KG1 (cell line): ENCODE measurements at places on chromosomes 3 and 15.

- no peak for DNase-seq
Observed at GRCh38 chr3:4726549-4726948, 233.4 kb downstream of the ITPR1 start.

DNA sequence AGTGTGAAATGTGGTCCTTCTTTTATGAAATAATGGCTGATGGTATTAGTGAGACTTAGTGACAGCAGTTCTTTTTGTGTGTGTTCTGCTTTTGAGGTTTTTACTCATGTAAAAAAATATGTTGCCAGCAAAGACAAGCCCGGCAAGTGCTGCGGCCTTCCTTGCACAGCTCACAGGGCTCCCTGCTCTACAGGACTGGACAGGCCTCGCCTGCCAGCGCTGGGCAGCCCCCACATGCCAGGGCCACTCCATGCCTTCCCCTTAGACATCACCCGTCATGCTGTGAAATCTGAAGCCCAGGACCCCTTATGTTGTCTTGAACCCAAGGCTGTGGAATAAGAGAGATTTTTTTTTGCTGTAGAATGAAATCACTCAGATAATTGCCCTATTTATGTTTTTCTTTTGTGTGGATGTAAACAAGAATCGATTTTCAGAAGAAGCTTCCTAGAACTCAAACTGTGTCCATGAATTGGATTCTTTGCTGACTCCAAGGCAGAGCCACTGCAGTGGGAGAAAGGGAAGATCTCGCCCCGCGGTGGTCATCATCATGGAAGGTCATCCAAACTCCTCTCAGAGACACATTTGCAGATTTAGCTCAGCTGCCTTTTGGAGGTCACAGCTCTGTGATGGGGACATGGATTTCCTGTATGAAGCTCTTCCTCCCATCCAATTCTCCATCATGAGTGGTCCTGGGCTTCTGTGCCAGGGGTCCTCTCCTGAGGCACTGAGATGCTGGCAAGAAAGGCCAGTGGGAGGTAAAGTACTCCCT lies 150.8 kb downstream of the ATP10A start:
- DNase-seq: no peak

- DNase-seq: no peak
Observed at GRCh38 chr15:82750831-82751180, 41.1 kb upstream of the AP3B2 start.

DNA sequence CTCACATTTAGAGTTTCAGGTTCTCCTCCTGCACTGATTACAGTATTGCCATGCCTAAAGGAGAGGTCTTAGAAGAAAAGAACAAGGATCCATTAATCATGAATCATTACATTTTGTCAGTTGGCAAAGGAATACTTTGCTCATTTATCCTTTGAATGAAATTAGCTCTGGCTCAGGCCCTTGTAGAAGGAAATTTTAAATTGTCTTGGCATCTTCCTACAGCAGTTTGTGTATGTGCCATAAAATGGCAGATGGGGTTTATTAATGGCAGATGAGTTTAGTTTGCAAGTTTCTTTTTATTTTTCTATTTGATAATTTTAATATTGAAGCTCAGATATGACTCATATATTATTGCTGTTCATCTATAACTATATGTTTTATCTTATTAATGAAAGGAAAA lies 181.2 kb upstream of the EPHA3 start:
- no peak for DNase-seq

DNA sequence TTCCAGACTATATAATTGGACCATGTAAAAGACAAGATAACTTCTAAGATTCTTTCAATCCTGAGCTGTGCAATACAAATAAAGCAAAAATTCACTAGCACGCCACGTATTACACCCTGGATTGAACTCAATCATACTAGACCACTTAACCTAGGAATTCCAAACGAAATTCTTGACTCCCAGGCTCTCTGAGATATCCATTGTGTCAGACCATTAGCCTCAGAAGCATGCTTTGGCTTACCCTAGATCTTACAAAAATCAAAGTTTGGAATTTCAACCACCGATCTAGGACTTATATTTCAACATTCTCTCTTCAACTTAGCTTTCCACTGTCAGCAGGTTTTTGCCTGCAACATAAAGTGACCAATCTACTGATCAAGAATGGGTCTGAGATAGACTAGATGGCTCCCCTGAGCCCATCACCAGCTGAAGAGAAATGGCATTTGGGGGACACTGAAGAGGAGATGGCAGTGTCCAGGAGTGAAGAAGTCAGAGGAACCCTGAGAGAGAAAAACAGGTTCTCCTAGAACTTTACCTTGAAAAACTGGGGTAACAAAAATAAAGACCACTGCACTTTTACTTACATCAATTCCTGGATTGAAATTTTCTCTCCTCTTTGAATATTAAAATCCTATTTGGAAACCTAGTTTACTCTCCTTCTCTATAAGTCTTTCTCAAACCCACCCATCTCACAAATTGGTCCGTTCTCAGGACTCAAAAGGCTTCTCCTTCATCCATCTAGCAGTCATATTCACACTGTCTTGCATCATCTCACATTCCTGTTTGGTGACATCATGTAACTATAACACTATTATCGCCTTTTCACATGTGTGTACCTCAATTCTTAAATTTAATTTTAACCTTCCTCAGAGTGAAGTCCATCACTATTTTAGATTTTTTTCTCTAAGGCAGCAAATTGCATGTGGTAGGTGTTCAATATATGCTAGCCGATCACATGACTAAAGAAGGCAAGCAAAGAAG lies 18.5 kb downstream of the CPNE4 start:
- no peak for DNase-seq

DNA sequence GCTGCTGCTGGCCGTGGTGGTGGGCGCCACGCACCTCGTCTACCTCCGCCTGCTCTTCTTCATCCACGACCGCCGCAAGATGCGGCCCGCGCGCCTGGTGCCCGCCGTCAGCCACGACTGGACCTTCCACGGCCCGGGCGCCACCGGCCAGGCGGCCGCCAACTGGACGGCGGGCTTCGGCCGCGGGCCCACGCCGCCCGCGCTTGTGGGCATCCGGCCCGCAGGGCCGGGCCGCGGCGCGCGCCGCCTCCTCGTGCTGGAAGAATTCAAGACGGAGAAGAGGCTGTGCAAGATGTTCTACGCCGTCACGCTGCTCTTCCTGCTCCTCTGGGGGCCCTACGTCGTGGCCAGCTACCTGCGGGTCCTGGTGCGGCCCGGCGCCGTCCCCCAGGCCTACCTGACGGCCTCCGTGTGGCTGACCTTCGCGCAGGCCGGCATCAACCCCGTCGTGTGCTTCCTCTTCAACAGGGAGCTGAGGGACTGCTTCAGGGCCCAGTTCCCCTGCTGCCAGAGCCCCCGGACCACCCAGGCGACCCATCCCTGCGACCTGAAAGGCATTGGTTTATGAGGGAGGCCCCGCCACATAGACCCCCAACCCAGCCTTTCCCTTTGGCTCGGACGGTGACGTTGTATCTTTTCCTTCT lies 1.1 kb downstream of the GPR27 start:
- no peak for DNase-seq

- DNase-seq: peak; percentile 32
Observed at GRCh38 chr3:69161587-69162307, 39.4 kb upstream of the LMOD3 start.

GRCh38 chr3:64379221-64379620 lies 154.0 kb upstream of the PRICKLE2 start:
- DNase-seq: no peak

GRCh38 chr15:33722005-33722672 lies 246.2 kb upstream of the CHRM5 start:
- no peak for DNase-seq

GRCh38 chr15:99385865-99386264 lies 134.6 kb downstream of the LRRC28 start:
- DNase-seq: no peak

DNA sequence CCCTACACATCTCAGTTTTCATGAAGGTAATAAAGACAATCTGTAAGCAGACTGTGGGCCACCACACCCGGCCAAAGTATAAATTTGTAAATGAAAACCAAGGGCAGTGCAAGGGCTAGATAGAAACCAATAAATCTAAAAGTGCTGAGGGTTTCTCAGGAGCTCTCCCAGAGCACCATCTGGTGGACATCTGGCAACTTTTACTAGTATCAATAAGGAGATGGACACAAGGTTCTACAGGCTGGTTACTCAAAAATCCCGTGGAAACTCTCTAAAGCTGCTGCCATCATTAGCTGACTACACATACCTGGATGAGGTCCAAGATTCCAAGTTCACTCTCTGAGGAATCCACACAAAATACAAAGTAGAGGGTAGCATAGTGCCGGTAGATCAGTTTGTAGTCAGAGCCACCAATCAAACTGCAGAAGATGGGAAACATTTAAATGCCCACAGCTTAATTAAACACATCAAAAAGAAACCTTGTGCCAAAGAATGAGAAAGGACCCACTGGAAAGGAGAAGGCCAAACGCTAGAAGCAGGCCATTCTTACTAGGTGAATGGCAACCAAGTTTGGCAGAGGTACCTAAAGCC lies 5.5 kb downstream of the AP3S2 start:
- DNase-seq: peak; percentile 11

GRCh38 chr3:182919866-182920357 lies 60.4 kb downstream of the DCUN1D1 start:
- DNase-seq: no peak

DNA sequence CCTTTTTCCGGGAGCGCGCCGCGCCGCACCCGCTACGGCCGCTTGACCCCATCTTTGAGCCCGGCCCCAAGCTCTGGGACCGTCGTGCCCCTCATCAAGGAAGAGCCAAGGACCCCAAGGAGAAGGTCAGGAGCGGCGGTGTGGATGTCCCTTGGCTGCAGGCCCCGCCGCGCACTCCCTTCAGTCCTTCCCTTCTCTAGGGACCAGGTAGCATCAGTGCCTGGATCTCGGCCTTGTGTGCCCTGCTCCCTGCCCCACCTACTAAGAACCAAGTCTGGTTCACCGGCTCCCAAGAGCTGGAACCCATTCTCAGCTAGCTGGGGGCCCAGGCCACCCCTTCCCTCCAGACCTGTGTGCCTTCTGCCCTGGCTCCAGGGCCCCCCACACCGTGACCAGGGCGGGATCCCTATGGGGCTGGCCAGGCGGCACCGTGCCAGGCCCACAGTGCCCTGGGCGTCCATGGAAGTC lies 69.3 kb upstream of the CGNL1 start:
- no peak for DNase-seq

DNA sequence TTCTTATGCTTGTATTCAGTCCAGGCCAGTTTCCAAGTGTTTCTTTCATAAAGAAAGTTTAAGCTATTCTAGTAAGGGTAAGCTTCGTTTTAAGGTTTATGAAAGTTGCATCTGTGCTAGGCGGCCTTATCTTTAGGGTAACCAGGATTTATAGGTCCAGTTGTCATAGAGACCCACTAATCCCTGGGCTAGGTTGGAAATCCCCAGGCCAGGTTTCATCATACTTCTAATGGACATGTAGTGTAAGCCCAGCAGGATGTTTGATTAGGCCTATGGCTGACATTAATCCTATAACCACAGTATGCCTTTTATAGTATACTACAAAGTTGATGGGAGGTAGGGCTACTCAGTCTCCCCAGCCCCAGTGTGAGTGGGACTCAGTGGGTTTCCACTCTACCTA lies 312.4 kb downstream of the CACNA2D3 start:
- no peak for DNase-seq

GRCh38 chr15:27681038-27681437 lies 418.1 kb downstream of the OCA2 start:
- no peak for DNase-seq

DNA sequence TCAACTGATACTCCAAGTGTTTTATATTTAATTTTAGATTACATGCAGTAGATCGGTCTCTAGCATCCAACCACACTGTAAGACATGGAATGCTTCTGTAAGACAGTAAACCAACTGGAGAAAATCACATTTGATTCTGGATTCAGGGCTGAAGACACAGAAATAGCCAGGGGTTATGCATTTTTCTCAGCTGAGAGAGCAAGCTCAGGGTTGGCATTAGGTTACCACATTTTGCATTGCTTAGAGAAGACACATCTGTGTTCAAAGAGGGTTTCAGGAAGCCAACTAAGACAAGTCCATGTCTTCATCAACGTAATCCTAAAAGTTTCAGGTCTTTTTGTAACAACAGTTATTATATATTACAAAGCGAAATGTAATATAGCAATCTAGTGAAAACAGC lies 27.7 kb upstream of the UNC13C start:
- DNase-seq: no peak

DNA sequence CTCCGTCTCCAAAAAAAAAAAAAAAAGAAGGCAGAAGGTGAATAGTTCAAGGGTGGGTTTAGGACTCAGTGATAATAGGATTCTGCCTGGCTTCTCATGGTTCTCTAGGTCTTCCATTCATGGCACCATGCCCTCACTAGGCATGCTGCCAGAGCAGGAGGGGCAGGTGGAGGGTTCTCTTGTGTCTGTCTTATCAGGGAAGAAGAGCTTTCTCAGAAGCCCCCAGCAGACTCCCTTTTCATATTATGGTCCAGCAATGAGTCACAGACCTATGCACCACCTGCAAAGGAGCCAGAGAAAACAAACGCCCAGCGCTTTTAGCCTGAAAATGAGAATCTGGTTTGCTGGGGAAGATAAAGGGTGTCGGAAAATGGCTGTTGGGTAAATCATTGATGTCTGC lies 3.0 kb downstream of the CCR2 start:
- DNase-seq: no peak
